ENCODE measurements at places on chromosomes 16 and 17.

DNA sequence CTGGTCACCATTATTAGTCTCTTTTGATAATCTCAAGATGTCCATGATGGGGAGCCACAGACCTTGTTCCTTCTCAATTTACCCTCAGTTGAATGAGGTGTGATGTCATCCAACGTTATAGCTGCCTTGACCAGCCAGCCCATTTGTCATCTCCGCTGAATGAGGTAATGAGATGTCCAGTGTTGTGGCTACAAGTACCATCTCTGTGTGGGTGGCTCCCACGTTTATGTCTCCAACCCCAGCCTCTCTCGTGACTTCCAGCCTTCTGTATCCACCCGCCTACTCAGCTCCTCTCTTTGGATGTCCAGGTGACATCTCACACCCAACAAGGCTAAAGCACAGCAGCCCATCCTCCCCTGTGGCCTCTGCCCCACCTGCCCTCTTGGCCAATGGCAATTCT lies 18.2 kb downstream of the DNAH17 start:
- DNase-seq, result no peak

DNA sequence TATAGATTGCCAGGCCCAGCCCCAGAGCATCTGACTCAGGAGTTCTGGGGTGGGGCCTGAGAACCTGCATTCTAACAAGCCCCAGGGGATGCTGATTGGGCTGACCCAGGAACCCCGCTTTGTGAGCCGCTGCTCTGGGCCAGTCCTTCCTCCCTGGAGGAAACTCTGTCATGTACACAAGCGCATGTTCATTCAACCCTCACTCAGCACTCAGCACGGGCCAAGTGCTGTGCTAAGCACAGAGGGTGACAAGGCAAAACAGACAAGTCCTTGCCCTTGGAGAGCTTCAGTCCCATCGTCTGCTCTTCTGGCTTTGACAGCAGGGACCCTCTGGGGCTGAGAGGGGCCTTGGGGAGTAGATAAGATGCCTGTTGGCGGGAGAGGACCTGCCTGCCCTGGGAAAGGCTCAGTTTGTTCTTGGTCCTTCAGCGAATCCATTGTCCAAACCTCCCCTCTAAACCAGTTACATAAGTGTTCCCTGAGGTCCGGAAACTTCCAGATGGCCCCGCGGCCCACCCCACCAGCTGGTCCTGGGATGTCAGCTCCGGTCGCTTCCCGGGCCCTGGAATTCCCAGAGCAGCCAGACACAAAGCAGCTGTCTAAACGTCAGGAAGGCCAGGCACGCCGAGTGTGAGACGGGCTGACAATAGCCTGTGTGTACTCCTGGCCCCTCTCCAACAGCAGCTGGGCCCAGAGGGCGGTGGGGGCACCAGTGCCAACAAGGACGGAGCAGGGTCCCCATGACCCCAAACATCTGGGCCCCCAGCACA lies 88.8 kb downstream of the ZDHHC7 start:
- DNase-seq, result peak; percentile 76

DNA sequence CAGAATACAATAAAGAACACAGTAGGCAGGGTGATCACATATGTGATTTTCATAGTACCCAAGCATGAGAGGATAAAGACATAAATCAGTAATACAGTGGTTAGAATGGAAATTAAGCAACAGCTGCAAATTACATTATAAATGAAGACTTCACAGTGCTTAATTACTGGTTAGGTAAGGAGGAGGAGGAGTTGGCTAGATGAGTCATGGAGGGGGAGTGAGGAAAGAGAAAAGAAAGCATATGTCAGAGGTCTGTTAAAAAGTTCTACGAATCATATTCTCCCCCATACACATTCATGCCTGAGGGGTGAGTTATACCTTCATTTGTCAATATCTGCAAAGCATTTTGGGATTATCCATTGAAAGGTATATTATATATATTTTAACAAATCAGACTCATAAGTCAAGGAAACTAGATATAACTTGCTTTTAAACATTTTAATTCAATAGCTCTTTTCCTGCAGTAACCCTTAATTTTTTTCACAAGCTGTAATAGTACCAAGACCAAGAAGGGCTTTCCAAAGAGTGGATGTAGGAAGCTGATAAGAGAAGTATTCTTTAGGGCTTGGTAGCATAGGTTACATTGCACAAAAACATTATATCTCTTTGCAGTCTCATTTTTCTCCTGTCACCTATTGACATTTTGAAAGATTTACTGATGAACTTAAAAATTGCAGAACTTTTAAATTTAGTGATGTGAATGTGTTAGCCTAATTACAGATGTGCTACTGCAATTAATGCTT lies 99.3 kb downstream of the STXBP4 start:
- no peak for DNase-seq

GRCh38 chr16:86927699-86928098 lies 349.4 kb downstream of the FOXL1 start:
- DNase-seq, result no peak

GRCh38 chr16:20878682-20879147 lies 21.4 kb downstream of the DCUN1D3 start:
- no peak for DNase-seq

DNA sequence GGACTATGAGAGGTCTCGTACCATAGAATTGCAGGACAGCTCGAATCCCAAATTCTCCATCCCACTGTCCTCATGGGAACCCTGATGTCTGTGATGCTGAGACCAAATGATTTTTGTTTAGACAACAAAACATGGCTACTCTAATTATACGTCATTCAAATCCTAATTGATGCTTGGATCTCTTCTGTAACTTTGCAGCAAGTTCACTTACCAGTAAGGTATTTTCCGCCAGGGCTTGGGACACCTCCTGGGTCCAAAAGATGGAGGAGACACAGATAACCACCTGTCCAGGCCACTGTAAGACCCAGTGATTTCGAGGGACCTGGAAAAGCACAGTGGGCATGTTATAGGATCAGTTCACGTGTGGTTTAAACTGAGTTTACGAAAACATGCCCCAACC lies 92.8 kb downstream of the DNAH3 start:
- DNase-seq, result no peak

DNA sequence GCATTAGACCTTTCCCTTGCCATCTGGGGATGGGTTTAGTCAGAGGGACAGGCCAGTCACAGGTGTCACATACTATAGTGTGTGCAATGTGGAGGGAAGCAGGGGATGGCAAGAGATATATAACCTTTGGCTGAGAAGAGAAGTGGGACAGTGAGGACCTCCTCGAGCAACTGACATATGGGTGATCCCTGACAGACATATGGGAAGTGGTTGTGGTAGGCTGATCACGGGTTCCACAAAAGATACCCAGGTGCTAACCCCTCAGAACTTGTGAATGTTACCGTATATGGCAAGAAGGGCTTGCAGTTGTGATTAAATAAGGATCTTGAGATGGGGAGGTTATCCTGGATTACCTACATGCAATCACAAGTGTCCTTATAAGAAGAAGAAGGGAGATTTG lies 188.1 kb upstream of the MPHOSPH6 start:
- DNase-seq, result no peak

DNA sequence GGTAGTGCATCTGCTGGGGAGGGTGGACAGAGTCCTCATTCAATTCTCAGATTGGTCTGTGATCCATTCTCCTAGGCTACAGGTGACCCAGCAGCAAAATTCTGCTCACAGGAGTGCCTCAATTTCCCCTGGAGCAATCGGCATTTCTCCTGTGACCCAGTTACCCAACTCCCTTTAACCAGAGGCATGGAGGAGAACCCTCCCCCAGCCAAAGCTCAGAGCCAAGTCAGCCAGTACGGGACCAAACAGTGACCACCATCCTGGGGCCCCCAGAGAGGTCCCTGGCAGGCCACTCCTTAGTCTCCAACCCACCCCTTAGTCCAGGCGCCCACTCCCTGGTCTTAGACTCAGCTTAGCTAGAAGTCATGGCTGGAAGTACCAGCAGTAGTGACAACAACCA lies 75.6 kb downstream of the DYNLRB2 start:
- DNase-seq, result no peak

- no peak for DNase-seq
Measured at GRCh38 chr17:7562208-7562605, 488 bp downstream of the SENP3 start.

DNA sequence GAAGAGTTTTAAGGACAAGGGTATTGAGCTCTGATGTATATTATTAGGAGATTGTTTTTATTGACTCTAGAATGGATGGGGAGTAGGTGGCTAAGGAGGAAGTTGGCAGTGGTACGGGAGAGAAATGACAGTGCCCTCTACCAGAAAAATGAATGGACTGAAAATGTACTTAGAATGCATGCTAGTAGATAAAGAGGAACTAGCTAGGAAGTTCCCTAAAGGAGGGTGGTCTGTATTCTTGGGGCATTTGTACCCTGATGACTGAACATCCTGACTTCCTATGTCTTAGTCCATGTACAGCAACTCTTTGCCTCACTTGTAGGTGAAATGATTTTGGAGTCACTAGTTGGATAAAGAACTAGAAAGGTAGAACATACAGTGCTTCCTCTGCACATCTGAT lies 581.5 kb upstream of the RBFOX1 start:
- no peak for DNase-seq

DNA sequence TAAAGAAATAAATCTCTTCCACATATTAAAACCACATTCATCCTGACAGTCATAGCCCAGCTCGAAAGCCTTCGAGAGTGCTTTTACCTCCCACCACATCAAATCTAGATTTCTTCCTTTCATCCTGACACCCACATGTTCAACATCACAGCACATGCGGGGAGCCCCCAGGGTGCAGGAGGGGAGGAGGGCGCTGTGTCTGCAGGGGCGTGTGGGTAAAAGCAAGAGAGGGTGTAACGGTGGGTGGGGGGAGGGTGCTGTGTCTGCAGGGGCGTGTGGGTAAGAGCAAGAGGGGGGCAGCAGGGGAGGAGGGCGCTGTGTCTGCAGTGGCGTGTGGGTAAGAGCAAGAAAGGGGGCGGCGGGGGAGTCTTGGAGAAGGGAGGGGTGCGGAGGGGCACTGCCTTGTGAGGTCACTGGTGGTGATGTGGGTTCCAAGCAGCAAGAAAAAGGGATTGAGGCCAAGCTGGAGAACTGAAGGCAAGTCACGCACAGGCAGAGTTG lies 34.7 kb downstream of the ADCY9 start:
- DNase-seq, result no peak

DNA sequence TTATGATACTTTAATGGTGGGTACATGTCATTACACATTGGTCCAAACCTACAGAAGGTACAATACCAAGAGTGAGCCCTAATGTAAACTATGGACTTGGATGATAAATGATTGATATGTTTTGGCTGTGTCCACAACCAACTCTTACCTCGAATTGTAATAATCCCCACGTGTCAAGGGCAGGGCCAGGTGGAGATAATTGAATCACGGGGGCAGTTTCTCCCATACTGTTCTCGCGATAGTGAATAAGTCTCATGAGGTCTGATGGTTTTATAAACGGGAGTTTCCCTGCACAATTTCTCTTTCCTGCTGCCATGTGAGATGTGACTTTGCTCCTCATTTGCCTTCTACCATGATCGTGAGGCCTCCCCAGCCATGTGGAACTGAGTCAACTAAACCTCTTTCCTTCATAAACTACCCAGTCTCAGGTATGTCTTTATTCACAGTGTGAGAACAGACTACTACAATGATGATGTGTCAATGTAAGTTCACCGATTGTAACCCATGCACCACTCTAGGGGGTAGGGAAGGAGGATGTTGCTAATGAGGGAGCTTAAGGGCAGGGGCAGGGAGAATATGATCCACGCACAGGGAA lies 7.0 kb upstream of the METTL22 start:
- no peak for DNase-seq

GRCh38 chr17:65589321-65589720 lies 27.9 kb upstream of the AXIN2 start:
- no peak for DNase-seq

DNA sequence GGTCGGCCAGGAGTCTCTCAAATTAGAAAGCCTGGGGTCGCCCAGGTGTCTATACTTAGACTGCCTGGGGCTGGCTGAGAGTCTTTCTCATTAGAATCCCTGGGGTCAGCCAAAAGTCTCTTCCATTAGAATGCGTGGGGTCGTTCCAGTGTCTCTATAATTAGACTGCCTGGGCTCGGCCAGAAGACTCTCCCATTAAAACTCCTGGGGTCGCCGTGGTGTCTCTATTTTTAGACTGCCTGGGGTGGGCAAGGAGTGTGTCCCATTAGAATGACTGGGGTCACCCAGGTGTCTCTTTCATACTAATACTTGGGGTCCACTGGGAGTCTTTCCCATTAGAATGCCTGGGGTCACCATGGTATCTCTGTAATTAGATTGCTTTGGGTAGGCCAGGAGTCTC lies 2227.7 kb downstream of the TP53TG3F start:
- DNase-seq, result no peak
